ENCODE measurements at places on chromosomes 12 and 14. TPM values are rescaled to one million over a fixed set of nuclear protein-coding genes. Genes with fewer than 3 reads are reported as not detected.

Gene NID2
- total RNA-seq: 0.21 TPM

Gene TAS2R30
- 2.1 TPM for total RNA-seq

Gene CYP46A1
- total RNA-seq: 0.15 TPM

DNA sequence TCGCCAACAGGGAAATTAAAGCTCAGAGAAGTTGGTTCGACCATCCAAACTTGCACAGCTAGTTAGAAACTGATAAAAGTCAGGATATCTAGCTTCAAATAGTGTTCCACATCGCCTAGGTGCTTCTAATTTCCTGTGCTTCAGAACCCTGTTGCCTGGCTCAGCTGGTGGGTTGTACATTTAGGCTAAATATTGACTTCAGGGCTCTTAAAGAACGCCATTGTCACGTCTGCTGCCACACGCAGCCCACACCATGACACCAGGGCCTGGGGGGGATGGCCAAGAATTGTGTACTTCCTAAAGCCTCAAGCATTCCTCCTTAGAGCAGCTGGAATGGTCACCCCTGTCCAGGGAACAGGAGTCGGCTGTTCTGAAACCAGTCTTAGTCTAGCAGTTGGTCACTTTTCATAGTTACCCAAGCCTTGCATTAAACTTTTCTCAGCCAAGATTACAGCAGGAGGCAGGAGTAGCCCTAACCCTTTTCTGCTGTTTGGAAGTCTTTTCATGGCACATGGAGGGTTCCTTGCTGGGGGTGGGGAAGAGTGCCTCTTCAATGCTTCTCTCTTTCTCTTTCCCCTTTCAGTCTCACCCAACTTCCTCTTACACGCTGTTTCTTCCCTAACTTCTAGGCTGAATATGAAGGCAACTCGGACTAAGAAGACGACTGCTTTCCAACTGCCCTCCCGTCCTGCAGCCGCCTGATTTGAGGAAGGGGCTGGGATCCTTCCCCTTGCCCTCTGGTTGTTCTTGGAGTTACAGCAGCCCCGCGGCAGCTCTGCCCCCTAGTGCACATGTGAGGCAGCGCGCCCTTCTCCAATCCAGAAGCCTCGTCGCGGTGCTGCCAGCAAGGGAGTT is 17.1 kb downstream of the FOS start:
- peak; percentile 82 for DNase-seq

GRCh38 chr14:95346820-95347219 is 27.1 kb upstream of the CLMN start:
- DNase-seq: no peak

- no peak for DNase-seq
These were observed 81.2 kb downstream of the TMEM260 start for GRCh38 chr14:56660677-56661389.

DNA sequence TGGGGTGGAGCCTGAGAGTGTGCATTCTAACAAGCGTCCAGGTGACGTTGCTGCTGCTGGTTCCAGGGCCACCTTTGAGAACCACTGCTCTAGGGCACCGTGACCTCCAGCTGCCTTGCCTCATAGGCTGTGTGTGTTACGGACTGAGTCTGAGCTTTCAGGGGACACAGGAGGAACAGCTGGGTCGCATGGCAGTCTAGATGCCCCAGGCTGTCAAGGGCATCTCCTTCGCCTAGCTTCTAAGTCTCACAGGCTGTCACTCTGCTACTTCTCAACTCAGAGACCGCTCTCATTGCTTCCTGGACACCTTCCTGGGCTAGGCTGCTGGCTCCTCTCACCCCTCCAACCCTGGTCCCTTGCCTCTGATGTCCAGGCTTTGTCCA is 965 bp downstream of the KRT73 start:
- DNase-seq: no peak

- no peak for DNase-seq
These were observed 19.4 kb upstream of the SNX6 start for GRCh38 chr14:34649344-34649743.

Gene PRB2
- total RNA-seq: not detected

Gene GLIPR1L2
- total RNA-seq: not detected

DNA sequence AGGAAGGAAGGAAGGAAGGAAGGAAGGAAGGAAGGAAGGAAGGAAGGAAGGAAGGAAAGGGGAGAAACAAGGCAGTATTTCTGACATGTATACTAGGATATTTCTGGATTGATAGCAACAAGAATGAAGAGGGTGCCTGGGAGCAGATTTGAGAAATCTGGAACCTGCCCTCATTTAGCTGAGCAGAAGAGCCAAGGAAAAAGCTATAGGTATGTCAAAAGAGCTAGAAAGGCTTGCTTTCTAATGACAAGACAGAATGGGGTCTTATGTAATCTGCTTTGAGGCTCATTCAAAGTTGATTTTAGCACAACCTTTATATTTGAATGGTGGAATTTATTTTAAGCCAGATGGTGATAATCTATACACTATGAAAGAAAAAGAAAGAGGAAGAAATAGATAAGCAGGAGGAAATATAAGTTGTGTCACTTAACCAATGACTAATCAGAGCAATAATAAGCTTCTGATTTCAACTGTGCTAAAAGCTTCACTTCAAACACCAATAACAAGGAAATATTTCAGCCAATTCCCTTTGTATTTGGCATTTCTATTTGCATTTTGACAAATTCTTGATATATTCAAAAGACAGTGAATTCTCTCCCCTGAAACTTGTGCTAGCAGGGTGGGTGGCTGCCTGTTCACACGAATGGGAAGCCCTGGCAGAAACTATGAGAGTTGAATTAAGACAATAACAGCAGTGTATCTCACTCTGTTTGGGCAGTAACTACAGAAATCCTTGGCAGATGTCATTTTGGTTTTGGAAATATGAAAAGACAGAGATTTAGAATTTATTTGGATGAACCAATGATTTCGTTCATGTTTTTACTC is 76.3 kb upstream of the FLRT2 start:
- DNase-seq: no peak

Gene FSCB
- not detected for total RNA-seq

DNA sequence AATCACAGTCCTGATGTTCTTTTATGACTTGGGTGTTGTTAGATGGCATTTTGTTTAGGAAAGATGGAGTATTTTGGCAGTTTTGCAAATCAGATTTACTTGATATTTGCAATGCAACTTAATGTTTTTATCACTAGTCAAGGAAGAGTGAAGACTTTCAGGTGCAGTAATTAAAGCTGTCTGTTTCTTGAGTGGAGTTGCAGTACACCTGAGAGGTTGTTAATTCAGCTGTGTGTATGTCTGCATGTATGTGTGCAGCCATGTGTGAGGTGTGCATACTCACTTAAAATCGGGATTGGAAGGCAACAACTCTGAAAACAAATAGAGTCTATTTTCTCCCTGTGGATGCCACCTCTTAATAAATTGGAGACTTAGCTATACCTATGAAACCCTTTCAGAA is 94.5 kb downstream of the RMST start:
- no peak for DNase-seq

Gene GUCY2C
- total RNA-seq: not detected

Gene INHBC
- total RNA-seq: not detected

DNA sequence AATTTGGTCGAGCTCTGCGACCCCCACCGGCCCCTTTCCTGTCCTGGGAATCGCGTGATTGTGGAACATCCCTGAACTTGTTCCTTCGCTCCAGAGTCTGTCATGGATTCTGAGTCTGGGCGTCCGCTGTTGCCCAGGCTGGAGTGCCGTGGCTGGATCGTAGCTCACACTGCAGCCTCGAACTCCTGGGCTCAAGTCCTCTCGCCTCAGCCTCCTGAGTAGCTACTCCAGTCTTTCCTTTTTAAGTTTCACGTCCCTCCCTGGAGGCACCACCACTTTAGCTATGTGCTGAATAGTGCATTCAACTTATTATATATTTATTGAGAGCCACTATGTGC is 698 bp downstream of the ACOT6 start:
- DNase-seq: no peak

DNA sequence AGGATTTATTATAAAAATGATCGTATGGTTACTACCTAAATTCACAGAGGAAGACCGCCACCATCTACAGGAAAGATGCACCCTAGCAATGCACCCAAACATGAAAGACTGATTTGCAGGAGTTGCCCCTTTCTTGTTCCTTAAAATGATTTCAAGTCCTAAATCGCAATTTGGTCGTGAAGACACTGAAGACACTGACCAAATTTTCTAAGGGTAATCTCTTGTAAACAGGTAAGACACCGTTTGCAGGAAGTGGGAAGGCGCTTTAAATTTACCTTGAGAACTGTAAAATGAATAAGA is 1.0 kb downstream of the SOS2 start:
- peak; percentile 44 for DNase-seq

- no peak for DNase-seq
These were observed 18.2 kb downstream of the CINP start for GRCh38 chr14:102344485-102344884.

Gene NAA30
- 19.4 TPM for total RNA-seq

DNA sequence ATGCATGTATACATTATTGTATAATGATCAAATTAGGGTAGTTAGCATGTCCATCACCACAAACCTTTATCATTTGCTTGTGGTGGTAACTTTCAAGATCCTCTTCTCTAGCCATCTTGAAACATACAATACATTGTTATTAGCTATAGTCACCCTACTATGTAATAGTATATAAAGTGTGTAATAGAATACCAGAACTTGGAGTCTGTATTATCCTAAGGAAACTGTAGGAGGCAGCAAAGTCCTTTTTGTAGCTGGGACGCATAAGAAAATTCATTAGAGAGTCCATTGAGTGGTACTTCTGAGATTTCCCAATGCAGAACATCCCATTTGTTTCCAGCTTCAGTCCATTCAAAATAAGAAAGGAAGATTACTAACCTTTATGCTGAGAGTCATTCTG is 325.9 kb upstream of the LRFN5 start:
- DNase-seq: no peak

Gene NFATC4
- 1.3 TPM for total RNA-seq

GRCh38 chr12:10362828-10363657 is 26.8 kb downstream of the KLRK1 start:
- no peak for DNase-seq

Gene SIX1
- 0.89 TPM for total RNA-seq

GRCh38 chr14:71050227-71050823 is 143.1 kb downstream of the PCNX1 start:
- no peak for DNase-seq

- DNase-seq: peak; percentile 82
These were observed 912.4 kb downstream of the VRK1 start for GRCh38 chr14:97709552-97709951.

- DNase-seq: no peak
These were observed 45.6 kb downstream of the ANKRD9 start for GRCh38 chr14:102464006-102464405.

DNA sequence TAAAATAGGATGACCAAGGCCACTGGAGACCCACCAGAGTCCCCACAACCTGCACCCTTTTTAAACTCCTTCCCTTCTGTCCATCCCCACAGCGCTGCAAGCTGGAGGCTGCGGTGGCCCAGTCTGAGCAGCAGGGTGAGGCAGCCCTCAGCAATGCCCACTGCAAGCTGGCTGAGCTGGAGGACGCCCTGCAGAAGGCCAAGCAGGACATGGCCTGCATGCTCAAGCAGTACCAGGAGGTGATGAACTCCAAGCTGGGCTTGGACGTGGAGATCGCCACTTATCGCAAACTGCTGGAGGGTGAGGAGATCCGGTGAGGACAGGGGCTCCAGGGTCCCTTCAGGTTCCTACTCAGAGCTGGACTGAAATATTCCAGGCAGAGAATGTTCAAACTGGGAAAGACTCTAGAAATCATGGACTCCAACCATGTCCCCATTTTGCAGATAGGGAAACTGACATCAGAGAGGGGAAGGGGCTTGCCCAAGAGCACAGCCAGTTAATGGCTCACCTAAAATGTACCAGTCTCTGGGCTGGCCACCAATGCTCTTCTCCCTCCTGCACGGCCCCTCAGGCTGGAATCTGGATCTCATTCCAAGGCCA is 17.2 kb downstream of the KRT85 start:
- DNase-seq: no peak

GRCh38 chr12:574475-575128 is 88.6 kb downstream of the NINJ2 start:
- no peak for DNase-seq

GRCh38 chr14:31137214-31137889 is 70.2 kb downstream of the HECTD1 start:
- DNase-seq: no peak

DNA sequence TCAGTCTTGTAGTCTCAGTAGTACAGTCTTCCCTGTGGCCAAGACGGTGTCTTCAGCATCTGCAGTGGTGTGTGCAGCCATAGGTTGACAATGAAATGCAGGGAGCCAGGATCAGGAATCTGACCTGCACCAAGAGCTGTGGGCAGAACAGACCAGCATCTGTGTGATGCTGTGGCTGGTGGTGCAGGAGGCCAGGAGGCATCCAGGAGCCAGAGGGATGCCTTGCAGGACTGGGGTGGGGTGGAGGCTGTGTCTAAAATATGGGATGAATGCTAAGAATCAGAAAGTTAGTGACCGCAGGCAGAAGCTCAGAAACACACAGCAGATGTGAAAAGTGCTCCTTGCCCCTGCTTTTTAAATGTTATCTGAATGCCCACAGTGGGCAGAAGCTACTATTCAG is 209.7 kb downstream of the CACNA1C start:
- no peak for DNase-seq

- DNase-seq: no peak
These were observed 96.2 kb downstream of the PLBD1 start for GRCh38 chr12:14471497-14471896.

Gene SAV1
- total RNA-seq: 4.4 TPM

GRCh38 chr12:64667793-64668192 is 57.5 kb downstream of the RASSF3 start:
- no peak for DNase-seq

DNA sequence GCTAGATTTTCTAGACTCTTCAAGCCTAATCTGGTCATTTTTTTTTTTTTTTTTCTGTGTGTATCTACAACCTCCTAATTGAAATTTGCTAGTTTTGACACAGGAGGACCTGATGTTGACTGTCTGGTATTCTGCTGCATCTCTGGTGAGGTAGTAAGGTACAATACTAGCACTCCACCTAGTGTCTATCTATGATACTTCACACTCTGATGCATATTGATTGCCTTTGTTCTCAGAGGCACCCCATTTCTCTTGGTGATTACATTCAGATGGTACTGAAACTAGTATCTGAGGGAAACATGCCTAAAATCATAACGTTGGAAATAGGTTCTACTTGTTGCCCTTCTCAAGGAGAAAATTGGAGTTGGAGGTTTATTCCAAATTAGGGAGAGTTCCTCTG is 930.5 kb upstream of the NOVA1 start:
- DNase-seq: no peak

All from activated CD8-positive, alpha-beta memory T cell treated with anti-CD3 and anti-CD28 coated beads, Interleukin-2, amount 10 ng/mL, durations not matched to agents 7 days and 5 days (primary cell).